ENCODE measurements at places on chromosomes 4 and X. TPM values are rescaled to one million over a fixed set of nuclear protein-coding genes. Genes with fewer than 3 reads are reported as not detected.
A peak's percentile ranks its signal among the peaks of the same experiment; 100 is the strongest.

DNA sequence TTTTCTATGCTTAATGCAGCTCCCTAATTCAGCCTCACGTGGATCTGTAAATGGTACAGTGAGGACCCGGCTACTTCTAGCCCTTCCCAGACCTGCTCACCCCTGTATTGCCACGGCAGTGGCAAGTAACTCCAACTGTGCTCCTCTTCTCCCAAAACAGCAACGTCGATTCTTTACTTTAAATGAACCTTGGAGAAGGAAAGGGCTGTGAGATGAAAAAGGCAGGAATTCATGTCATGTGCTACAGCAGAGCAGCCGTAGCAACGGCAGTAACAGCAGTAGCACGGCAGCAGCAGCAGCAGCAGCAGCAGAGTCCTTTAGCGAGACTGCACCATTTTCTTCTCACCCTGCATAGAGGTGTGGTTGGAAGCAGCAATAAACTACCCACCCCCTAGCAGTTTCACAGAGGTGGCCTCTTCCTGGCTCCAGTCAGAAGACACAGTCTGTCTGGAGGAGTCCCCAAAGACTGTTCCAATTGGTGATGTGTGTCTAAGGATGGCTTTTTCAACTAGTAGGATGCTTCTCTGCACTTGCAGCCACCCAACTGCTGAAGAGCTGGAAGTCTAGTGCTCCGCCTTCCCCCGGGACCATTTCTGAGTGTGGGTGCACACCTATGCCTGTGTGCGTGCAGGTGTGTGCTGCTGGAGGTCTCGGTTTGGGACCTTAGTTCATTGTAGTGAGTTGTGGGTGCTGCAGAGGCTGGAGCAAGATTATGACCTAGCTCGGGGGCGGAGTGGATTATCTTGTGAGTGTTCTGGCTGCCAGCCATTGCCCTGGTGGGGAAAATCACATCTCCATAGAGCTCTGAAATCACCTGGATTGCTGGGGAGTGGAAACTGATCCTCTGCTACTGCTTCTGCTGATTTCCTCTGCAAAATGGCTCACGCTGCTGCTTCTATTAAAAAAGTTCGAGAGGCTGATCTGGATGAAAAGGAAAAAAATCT is 67.2 kb downstream of the ANK2 start:
- H3K27me3 ChIP-seq: peaks cover 37% of the 10 kb centered on the region
- H3K4me1 ChIP-seq: no peaks in the 10 kb centered on the region
- H3K36me3 ChIP-seq: no peaks in the 10 kb centered on the region

GRCh38 chrX:116009346-116009745 is 161.2 kb upstream of the AGTR2 start:
- H3K27ac ChIP-seq: no peak overlapping the region
- H3K36me3 ChIP-seq: no peaks in the 10 kb centered on the region
- H3K4me3 ChIP-seq: no peak overlapping the region
- H3K27me3 ChIP-seq: no peaks in the 10 kb centered on the region
- H3K4me1 ChIP-seq: no peaks in the 10 kb centered on the region

GRCh38 chrX:34657726-34658070 is 613 bp upstream of the TMEM47 start:
- no peaks in the 10 kb centered on the region for H3K36me3 ChIP-seq
- H3K27me3 ChIP-seq: no peaks in the 10 kb centered on the region
- no peak for DNase-seq
- H3K4me1 ChIP-seq: no peaks in the 10 kb centered on the region

- H3K27ac ChIP-seq: no peak overlapping the region
- H3K27me3 ChIP-seq: no peaks in the 10 kb centered on the region
- H3K4me3 ChIP-seq: no peak overlapping the region
- H3K36me3 ChIP-seq: peaks cover 2% of the 10 kb centered on the region
Measured at GRCh38 chrX:63299596-63299995, 51.5 kb downstream of the SPIN4 start.

DNA sequence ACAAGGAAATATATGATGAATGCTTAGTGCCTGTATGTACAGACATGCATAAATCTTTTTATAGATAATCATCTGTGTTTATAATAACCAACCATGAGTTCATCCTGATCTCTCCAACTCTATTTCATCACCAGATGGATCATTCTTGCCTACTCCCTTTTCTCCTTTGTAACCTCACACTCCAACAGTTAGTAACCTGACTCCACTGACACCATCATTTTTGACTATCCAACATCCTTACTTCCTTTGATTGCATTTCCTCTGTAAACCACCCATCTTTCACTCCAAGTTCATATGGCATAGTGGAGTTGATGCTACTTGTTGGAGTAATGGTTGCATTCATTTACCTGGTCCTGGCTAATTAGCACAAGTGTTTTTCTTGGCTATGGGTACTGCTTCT is 170.6 kb downstream of the ZNF330 start:
- H3K4me1 ChIP-seq: no peaks in the 10 kb centered on the region
- H3K27ac ChIP-seq: no peak overlapping the region
- H3K36me3 ChIP-seq: no peaks in the 10 kb centered on the region
- DNase-seq: no peak
- H3K27me3 ChIP-seq: peaks cover 15% of the 10 kb centered on the region

DNA sequence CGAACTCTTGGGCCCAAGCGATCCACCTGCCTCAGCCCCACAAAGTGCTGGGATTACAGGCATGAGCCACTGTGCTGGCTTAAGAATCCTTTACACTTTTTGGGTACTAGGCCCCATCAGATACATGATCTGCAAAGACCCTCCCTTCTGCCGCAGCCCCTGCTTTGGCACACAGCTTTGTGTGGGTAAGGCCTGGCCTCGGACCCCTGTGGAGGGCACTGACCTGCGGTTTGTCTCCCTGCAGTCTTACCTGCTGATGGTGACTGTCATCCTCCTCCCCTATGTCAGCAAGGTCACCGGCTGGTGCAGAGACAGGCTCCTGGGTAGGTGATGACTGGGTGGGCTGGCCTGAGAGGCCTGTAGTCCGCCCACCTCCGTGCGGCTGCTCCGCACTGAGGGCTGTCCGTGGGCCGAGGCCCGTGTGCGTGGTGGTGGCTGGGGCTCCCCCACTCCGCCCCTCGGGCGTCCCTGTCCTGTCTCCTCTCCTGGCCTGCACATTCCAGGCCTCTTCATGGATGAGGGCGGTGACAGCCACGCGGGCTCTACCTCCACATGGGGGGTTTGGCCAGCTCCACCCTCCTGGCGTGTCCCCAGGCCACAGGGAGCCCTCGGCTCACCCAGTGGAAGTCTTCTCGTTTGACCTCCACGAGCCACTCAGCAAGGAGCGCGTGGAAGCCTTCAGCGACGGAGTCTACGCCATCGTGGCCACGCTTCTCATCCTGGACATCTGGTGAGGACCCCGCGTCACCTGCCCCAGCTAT is 18.0 kb downstream of the DGKQ start:
- H3K27me3 ChIP-seq: no peaks in the 10 kb centered on the region
- H3K27ac ChIP-seq: no peak overlapping the region
- H3K36me3 ChIP-seq: no peaks in the 10 kb centered on the region

DNA sequence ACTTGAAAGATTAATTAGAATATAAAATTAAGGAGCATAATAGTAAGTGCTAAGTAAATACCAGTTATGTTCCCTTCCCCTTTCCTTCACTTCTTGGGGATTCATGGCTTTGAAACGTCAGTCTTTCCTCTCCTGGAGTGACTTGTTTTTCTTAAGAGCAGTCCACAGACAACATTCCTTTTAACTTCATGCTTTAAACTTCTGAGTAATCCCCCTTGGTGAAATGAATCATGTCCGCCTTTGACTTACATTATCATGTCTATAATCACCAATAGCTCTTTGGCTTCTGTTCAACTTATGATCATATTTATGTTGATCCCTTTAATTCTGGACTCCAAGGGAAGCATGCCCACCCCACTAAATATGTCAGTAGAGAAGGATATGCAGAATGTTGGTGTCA is 1012.1 kb upstream of the SLIT2 start:
- DNase-seq: no peak
- H3K36me3 ChIP-seq: no peaks in the 10 kb centered on the region
- H3K4me3 ChIP-seq: no peak overlapping the region
- H3K4me1 ChIP-seq: no peaks in the 10 kb centered on the region
- H3K27me3 ChIP-seq: no peaks in the 10 kb centered on the region

DNA sequence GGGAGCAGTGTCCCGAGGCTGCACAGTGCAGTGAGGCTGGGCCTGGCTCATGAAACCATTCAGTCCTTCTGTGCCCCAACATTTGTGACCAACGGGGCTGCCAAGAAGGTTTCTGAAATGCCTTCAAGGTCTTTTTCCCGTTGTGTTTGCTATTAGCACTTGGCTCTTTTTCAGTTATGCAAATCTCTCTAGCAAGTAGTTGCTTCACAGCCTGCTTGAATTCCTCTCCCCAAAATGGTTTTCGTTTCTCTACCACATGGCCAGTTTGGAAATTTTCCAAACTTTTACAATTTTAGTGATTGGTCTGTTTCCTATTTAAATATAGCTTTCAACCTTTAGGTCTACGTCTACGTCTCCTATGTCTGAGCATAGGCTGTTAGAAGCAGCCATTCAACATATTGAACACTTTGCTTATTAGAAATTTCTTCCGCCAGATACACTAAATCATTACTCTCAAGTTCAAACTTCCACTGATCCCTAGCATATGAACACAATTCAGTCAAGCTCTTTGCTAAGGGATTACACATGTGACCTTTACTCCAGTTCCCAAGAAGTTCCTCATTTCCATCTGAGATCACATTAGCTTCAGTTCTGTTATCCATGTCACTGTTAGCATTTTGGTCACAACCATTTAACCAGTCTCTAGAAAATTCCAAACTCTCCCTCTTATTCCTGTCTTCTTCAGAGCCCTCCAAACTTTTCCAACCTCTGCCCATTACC is 901.8 kb downstream of the GLUD2 start:
- no peak overlapping the region for H3K4me3 ChIP-seq
- no peak overlapping the region for H3K27ac ChIP-seq
- DNase-seq: no peak
- H3K27me3 ChIP-seq: no peaks in the 10 kb centered on the region

DNA sequence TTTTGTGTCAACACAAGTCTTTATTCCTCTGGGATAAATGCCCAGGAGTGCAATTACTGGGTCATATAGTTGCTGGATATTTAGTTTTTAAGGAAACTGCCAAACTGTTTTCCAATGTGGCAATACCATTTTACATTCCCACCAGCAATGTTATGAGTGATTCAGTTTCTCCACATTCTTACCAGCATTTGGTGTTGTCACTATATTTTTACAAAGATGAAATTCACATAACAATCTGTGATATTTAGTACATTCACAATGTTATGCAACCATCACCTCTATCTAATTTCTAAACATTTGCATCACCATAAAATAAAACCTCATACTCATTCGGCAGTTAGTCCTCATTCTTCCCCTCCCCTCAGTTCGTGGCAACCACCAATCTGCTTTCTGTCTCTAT is 75.0 kb downstream of the MAMLD1 start:
- no peaks in the 10 kb centered on the region for H3K4me1 ChIP-seq
- no peaks in the 10 kb centered on the region for H3K27me3 ChIP-seq
- DNase-seq: no peak
- H3K27ac ChIP-seq: no peak overlapping the region

DNA sequence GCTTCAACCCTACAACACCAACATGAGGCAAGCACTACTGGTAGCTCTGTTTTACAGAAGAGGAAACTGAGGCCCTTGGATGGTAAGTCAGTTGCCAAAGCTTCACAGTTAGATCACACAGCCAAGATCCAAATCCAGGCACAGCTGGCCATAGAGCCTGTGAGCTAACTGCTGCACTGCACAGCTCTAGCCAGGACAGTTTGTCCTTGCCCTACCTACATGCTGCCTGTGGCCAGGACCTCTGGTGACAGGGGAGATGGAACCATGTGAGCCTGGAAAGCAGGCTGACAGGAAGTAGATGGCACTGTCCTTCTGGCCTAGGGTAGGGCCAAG is 257.8 kb downstream of the FBXW7 start:
- H3K27ac ChIP-seq: no peak overlapping the region
- peaks cover 18% of the 10 kb centered on the region for H3K4me1 ChIP-seq
- no peaks in the 10 kb centered on the region for H3K36me3 ChIP-seq
- no peak for DNase-seq
- H3K4me3 ChIP-seq: no peak overlapping the region

DNA sequence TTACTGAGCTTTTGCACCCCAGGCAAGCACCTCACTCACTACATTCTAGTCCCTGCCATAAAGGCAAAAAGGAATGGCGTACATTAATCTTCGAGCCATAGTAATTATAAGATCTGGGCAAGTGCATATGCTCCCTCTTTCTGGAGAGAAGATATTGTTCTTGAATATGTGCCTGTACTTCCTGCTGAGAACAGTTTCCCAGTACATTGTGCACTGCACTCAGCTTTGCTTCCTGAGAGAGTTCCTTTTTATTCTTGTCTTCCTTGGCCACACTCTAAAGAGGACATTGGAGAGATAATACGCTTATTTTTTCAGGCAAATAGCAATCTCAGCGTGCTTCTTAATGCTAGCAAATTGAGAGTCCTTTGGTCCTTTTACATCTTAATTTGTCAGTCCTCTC is 909.0 kb upstream of the PCDH10 start:
- no peak overlapping the region for H3K27ac ChIP-seq
- H3K4me1 ChIP-seq: no peaks in the 10 kb centered on the region
- H3K4me3 ChIP-seq: no peak overlapping the region

DNA sequence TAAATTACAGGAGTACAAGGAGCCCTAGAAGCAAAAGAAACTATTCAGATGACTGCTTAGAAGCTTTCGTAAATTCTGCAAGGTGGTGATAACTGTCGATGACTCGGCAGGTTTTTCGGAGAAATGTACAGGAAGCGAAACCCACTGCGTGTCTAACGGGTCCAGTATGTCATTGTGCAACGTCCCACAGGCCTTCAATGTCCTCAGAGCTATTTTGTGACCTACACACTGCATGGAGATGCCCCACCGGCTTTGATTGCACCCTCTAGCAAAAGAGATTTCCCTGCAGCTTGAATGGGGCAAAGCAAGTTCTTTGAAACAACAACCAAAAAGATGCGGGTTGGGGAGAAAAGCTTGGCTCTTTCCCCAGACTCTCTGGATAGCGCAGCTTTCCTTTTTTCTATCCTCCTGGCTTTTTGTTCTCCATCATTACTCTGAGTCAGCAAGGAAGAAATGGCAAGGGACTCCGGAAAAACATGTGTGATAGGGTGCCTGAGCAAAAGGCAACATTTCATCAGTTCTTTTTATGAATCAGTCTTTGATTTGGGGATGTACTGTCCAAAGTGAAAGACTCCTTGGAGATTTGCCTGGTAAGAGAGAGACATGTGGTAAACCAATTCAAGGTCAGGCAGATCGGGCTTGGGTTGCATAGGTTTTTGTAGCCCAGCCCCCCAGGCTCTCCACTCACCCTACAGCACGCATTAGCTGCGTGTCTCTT is 112.0 kb upstream of the TBL1X start:
- peaks cover 2% of the 10 kb centered on the region for H3K36me3 ChIP-seq
- DNase-seq: no peak
- H3K27ac ChIP-seq: peak overlapping the region; percentile 94
- H3K4me1 ChIP-seq: peaks cover 20% of the 10 kb centered on the region

- peaks cover 89% of the 10 kb centered on the region for H3K27me3 ChIP-seq
- H3K27ac ChIP-seq: no peak overlapping the region
- peak overlapping the region; percentile 39 for H3K4me3 ChIP-seq
- H3K36me3 ChIP-seq: peaks cover 2% of the 10 kb centered on the region
- peaks cover 11% of the 10 kb centered on the region for H3K4me1 ChIP-seq
Measured at GRCh38 chr4:141130947-141131605, 2.2 kb downstream of the RNF150 start.

TCEAL7 gene
- total RNA-seq: not detected

F11 gene
- not detected for total RNA-seq

PCDH10 gene
- total RNA-seq: not detected

GRPR gene
- total RNA-seq: not detected

C4orf51 gene
- total RNA-seq: not detected

CCNB3 gene
- 0.68 TPM for total RNA-seq

Measured in T-helper 17 cell (primary cell).